ENCODE measurements at places on chromosomes 5 and 9.

- DNase-seq, result no peak
These were observed 607.9 kb downstream of the KCTD16 start for GRCh38 chr5:144778561-144778960.

DNA sequence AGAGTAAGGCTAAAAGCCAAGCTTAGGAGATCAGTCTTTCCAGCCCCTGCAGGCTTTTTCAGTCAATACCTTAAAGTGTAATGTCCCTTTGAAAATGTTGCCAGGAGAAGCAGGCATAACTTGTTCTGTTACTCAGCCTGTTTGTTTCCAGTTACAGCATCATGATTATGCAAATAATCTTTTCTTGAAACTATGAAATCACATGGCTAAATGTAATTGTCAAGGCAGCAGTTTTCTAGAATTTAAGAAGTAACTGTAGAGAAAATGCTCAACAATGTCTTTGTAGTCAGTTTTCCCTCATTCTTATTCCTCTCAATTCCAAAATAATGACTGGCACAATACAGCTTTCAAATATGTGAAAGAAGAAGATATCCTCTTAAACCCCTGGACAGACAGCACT lies 1.9 kb upstream of the GPR107 start:
- no peak for DNase-seq

GRCh38 chr9:108547411-108548135 lies 308.2 kb downstream of the ACTL7B start:
- no peak for DNase-seq

- no peak for DNase-seq
These were observed 115.8 kb downstream of the MTX3 start for GRCh38 chr5:79875230-79875629.

GRCh38 chr9:87569518-87569917 lies 71.9 kb downstream of the DAPK1 start:
- DNase-seq, result no peak
